ENCODE measurements at places on chromosomes 11 and 22.
A peak's percentile ranks its signal among the peaks of the same experiment; 100 is the strongest.

DNA sequence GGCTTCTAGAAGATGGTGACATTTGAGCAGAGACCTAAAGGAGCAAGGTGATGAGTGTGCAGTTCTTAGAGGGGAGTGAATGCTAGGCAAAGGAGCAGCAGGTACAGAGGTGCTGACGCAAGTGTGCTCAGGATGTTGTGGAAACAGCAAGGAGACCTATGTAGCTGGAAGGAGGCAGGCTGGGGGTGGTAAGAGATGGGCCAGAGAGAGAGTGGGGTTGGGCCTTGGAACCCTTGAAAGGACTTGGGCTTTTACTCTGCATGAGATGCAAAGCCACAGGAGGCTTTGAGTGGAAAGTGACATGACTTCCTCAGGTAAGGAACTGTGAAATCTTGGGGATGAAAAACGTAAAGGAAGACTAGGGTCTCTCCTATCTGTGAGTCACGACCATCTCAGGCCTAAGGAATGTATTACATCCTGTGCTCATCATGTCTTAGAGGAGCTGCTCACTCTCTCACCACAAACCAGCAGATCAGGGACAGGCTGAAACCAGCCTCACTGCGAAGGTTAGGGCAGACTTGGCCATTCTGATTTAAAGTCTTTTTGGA, 65.4 kb downstream of the MICAL2 start:
- DNase-seq, result no peak

GRCh38 chr11:6333095-6333494, 12.8 kb upstream of the CAVIN3 start:
- no peak for DNase-seq

DNA sequence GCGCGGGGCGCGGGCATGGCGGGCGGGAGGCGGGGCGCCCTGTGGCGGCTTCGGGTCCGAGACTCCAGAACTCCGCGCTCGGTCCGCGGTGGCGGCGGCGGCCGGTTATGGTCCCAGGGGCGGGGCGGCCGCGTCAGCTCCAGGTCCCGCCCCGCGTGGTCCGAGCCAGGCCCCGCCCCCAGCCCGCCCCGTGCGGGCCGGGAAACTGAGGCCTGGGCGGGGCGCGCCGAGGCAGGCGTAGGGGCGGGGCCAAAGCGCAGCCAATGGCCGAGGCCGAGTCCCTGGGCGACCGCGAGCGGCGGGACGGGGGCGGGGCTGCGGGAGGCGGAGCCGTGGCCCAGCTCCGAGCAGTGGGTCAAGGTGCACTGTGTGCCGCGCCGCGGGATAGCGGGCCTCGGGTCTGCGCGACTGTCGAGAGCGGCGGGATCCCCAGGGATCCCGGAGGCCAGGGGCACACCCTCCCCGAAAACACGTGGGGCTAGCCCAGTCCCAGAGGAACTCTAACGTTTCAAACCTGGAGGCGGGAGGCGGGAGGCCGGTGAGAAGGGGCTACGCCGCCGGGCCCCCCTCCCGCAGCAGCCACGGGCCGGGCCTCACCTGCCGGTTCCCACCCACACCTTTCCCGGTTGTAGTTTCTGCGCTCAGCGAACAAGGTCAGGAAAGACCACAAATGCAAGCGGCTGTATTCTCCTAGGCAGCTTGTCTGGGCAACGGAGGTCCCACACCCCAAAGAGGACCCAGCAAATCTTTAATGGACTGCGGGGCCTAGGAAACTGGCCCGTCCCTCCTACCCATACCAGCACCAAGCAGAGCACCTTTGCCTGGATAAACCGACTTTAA, at the start of gene SLC25A1:
TSS of gene SLC25A1 (minus strand) at position 80 of the 840 bp plus-strand sequence. CDS start at position 17, 63 bp downstream.
- peak; percentile 80 for DNase-seq

- no peak for DNase-seq
Measured at GRCh38 chr11:107044503-107044902, 26.2 kb upstream of the GUCY1A2 start.

- no peak for DNase-seq
Measured at GRCh38 chr11:16215352-16215751, 141.0 kb downstream of the SOX6 start.

DNA sequence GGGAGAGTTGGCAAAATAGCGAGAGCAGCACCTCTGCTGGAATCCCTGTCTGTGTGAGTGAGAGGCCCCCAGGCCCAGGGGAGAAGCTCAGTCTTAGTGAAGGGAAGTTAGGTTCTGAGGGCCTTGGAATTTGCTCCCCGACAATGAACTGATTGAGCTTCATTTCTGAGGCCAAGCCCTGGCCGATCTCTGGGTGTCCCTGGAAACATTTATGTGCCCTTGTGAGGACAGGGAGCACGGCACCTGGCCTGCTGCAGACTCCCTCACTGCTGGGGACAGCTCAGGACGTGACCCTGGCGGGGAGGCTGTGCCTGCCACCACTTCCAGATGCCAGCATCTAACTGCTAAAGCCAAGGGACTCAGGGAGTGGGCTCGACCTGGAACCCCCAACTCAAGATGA, 52.0 kb downstream of the ARHGAP8 start:
- no peak for DNase-seq

- DNase-seq, result peak; percentile 16
Measured at GRCh38 chr11:66745356-66746235, 16.6 kb upstream of the SPTBN2 start.

DNA sequence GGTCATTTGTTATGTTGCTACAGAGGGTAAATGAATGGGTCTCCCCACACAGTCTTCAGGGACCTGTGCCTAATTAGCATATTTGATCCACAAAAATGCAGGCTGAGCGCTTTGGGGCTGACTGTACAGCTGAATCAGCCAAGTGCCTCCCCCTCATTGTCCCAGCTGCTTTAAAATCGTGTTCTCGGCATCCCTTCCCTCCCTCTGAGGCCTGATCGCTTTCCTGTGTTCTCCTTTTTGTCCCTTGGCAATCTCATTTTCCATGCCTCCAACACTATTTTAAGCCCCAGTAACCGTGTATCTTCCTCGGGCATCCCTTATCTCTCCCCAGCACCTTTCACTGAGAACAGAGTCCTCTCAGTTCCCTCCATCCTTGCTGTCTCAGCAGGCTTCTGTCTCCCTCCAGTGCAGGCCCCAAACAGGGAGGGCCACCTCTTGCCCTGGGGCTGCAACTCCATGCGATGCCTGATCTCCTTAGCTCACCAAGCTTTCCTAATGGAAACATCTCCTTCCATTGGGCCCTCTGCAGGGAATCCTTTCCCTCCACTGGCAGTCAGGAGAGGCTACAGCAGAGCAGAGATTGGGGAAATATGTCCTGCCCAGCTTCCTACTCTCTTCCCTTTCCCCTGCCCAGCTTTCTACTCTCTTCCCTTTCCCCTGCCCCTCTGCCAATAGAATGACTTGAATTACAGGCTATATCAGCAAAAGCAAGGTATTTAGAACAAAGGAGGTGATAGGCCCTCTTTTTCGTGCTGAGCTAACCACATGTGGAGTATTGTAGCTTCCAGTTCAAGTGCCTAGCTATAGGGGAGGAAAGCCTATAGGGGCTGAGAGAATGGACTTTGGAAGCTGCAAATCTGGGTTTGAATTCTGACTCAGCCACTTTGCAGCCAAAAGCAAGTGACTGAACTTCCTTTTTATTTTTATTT, 13.8 kb downstream of the UQCR10 start:
- no peak for DNase-seq

Measured in activated T-helper 9 cell treated with anti-CD3 and anti-CD28 coated beads, Interleukin-2, amount 50 U/mL, for 16 hours (primary cell).